Cardiac muscle cell (in vitro differentiated cells and primary cell): ENCODE measurements at places on chromosomes 16 and 17. TPM values are rescaled to one million over a fixed set of nuclear protein-coding genes. Genes with fewer than 3 reads are reported as not detected.

DNA sequence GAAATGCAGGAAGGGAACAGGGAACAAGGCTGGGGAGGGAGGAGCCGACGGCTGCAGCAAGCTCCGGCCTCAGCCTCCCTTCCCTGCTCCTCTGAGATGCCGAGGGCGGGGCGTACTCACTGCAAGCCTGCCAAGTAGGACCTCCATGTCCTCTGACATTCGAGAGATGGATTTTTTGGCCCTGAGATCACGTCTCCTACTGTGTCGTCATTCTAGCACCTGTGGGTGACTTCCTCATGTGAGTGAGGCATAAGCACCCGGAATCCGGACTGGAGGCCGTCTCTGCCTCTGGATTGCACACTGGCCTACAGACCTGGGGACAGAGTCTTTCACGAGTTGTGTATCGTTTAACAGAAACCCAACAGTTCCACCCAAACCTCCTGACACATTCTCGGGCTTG, 14.5 kb downstream of the MRM3 start:
- H3K36me3 ChIP-seq = peaks cover 14% of the 10 kb centered on the region
- no peak overlapping the region for H3K4me3 ChIP-seq
- H3K4me1 ChIP-seq = no peaks in the 10 kb centered on the region
- H3K27me3 ChIP-seq = no peaks in the 10 kb centered on the region

DNA sequence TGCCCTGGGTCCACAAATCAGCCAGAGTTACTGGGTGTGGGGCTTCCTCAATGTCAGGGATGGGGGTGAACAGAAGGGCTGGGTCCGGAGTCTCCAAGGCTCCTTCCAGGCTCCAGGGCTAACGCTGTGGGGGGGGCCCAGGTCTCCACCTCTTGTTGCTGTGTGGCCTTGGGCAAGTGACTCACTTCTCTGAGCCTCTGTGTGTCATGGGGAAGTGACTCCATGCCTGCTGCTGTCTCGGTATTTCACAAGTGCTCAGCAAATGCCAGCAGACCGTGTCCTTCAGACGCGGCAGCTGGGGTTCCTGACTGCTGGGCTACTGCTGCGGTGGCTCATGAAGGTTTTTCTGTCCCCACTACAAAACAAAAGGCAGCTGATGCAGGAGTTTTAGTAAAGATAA, 26.6 kb downstream of the JPH3 start:
- H3K4me3 ChIP-seq = no peak overlapping the region
- DNase-seq = peak; percentile 3
- no peaks in the 10 kb centered on the region for H3K27me3 ChIP-seq
- no peaks in the 10 kb centered on the region for H3K36me3 ChIP-seq

DNA sequence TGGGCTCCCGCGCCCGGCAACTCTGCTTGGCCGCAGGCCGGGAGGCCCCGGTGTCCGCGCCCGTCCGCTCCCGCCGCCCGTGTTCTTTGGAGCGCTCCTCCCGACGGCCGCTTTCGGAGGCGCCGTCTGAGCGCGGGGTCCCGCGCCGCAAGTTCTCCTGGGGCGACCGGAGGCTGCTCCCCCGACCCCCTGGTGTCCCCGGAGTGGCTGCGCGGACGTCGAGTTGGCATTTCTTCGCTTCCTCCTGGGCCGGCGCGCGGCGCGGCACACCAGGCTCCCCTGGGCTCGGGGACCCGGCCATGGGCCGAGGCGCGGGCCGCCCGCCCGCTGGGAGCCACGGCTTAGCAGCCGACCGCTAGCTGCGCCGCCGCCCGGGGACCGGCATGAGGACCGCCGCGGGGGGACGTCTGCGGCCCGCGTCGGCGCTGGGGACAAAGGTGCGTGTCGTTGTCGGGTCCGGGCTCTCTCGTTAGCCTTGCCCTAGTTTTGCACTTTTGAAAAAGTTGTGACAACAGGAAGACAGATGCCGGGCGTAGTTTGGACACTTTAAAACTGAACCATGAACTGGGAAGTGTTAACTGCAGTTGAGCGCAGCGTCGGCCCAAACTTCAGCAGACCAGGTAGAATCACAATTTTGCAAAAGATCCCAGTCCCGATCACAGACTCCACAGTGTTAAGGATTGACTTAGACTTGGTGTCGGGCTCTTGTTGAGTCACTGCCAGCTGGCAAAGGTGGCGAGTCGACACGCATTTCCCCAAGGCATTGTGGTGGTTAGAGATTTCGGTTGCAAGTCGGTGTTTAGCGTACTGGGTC, 700 bp downstream of the UBN1 start:
- peaks cover 22% of the 10 kb centered on the region for H3K36me3 ChIP-seq
- H3K4me1 ChIP-seq = peaks cover 31% of the 10 kb centered on the region
- no peaks in the 10 kb centered on the region for H3K27me3 ChIP-seq
- DNase-seq = peak; percentile 79

DNA sequence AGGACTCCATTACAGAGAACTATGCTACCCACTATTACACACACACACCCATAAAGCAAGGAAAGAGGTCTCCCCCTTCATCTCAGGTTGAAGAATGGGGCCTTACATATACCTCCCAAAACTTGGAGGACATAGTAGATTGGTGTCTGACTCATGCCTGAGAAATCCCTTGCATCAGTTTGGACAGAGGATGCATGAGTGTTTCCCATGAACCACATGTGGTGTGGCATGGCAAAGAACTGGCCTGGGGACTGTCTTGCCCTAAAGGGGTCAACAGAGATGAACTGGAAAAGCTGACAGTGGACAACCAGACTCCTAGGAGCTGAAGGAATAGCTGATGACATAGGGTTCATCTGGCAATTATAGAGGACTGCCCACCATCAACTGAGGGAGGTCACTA, 54.0 kb downstream of the DYNLRB2 start:
- H3K27me3 ChIP-seq = no peaks in the 10 kb centered on the region
- no peaks in the 10 kb centered on the region for H3K36me3 ChIP-seq
- H3K4me3 ChIP-seq = no peak overlapping the region
- H3K27ac ChIP-seq = no peak overlapping the region
- DNase-seq = no peak
- no peaks in the 10 kb centered on the region for H3K4me1 ChIP-seq

GRCh38 chr16:56849690-56850680, 15.0 kb upstream of the SLC12A3 start:
- no peak for DNase-seq
- H3K36me3 ChIP-seq = peaks cover 5% of the 10 kb centered on the region
- no peaks in the 10 kb centered on the region for H3K4me1 ChIP-seq
- H3K27me3 ChIP-seq = no peaks in the 10 kb centered on the region
- H3K4me3 ChIP-seq = no peak overlapping the region
- H3K27ac ChIP-seq = no peak overlapping the region

DNA sequence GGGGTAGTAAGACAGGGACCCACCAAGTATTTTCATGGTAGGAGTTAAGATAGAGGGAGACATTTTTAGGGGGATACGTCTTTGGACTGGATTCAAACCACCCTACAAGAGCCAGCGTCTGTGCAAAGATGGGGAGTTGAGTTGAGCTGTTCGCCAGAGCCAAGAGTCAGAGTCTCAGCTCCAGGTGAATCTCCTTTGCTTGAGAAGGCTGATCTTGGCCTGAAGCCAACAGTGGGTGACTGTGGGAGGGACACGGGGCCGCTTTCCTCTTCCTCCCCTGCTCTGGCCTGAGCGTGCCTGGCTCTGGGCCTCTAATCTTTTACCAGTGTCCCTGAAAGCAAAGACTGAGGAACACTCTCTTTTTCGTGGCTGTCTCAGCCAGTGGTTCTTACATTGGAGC, 5.4 kb downstream of the TLE7 start:
- no peak overlapping the region for H3K27ac ChIP-seq
- H3K27me3 ChIP-seq = peaks cover 11% of the 10 kb centered on the region
- no peak for DNase-seq
- no peak overlapping the region for H3K4me3 ChIP-seq
- H3K4me1 ChIP-seq = no peaks in the 10 kb centered on the region
- no peaks in the 10 kb centered on the region for H3K36me3 ChIP-seq

DNA sequence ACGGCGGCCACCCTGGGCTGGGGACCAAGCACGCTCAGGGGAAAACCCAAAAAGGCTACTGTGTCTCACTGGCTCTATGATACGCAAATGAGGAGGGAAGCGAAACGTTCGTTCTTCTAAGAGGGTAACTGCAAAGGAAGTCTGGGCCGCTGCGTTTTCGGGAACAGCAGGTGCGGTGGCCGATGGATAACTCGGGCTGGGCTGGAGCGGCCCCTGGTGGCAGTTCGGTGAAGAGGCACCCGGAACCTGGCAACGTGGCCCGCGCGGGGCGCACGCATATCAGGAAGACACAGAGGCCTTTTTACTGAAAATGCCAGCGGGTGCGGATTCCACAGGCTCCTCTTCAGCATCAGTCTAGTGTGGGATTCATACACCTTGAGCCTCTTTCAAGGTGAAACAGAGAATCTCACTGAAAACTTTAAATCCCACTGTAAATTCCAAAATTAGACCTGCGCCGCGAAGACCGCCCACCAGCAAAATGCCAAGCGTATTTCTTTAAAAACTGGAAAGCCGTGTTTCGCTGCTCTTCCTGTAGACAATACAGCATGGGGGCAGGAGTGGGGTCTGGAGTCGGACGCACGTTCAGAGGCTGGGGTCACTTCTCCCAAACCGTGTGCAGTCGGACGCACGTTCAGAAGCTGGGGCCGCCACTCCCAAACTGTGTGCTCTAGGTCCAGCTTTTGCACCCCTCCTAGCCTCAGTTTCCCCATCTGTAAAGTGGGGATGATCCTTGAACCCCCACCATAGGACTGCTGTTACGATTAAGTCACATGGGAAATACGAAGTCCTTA, 44.4 kb upstream of the METTL9 start:
- H3K36me3 ChIP-seq = no peaks in the 10 kb centered on the region
- DNase-seq = peak; percentile 91
- no peaks in the 10 kb centered on the region for H3K4me1 ChIP-seq
- no peak overlapping the region for H3K4me3 ChIP-seq
- peaks cover 9% of the 10 kb centered on the region for H3K27me3 ChIP-seq

GRCh38 chr17:40320756-40321523, 12.0 kb downstream of the RARA start:
- no peak for DNase-seq
- H3K27ac ChIP-seq = no peak overlapping the region

DNA sequence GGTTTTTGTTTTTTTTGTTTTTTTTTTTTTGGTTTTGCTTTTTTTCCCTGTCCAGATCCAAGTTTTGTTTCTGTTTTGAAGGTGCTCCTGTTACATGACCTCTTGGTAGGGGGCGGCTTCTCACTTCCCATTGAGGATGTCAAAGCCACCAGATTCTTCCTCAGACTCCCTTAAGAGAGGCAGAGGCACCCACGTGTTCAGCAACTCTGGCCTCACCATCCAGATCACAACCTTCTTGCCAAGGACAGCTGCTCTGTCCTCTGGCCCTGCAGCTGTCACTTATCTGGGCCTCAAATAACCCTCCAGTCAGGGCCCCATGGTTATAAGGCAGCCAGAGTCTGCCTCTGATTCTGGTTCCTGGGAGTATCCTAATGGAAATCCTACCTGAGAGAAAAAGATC, 208.5 kb downstream of the STX8 start:
- no peaks in the 10 kb centered on the region for H3K36me3 ChIP-seq
- peaks cover 9% of the 10 kb centered on the region for H3K4me1 ChIP-seq
- DNase-seq = no peak
- H3K27me3 ChIP-seq = no peaks in the 10 kb centered on the region
- H3K4me3 ChIP-seq = no peak overlapping the region

- peak; percentile 82 for DNase-seq
- no peak overlapping the region for H3K27ac ChIP-seq
- no peaks in the 10 kb centered on the region for H3K4me1 ChIP-seq
- no peaks in the 10 kb centered on the region for H3K36me3 ChIP-seq
Observed at GRCh38 chr16:728131-728889, 1.4 kb downstream of the HAGHL start.

DNA sequence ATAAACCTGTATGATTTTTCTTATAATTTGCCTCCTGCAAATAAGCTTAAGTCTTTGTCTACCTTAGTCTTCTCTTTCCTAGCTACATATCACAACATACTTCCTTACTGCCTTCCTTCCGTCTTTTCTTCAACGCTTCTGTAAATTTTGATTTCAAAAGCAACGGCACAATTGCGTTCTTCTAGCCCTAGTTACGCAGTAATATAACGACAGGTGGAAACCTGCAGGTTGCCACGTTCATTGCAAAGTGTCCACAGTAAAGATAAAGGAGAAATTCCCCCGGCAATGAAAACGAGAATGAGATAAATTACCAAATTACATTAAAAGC, 546 bp upstream of the PSMD7 start:
- H3K27ac ChIP-seq = peak overlapping the region; percentile 97
- no peak for DNase-seq
- peaks cover 4% of the 10 kb centered on the region for H3K4me1 ChIP-seq
- H3K4me3 ChIP-seq = peak overlapping the region; percentile 75
- H3K27me3 ChIP-seq = no peaks in the 10 kb centered on the region
- peaks cover 21% of the 10 kb centered on the region for H3K36me3 ChIP-seq

DNA sequence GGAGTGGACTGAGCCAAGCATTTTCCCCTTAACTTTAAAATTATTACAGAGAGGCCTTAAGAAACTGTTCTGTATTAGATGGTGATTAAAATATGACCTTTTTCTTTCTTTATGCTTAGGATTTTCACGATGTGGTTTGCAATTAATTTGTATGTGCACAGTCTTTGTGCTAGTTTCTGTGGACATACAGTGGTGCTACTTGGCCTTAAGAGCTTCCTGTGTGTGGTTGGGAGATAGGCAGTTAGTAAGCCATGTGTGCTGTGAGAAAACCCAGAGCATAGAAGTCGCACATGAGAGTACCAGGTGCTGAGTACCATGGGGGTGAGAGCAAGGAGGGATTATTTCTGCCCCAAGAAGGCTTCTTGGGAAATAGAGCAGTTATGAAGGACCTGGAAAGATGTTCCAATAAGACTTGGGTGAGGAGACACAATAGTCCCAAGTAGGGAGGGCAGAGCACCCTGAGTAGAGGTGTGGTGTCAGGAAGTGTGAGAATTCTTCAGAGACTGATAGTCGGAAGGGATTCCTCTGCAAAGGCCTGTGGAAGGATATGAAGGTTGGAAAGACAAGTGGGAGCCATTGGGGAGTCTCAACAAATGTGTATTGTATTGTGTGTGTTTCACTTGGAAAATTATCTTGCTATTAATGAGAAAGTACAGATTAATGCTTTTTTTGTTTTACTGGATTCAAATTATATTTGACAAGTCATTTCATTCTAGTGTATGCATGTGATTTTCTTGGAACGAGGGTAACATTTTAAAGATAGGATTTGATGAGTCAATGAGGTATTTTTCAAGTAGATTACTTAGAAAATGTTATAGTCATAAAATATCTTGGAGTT, 239.9 kb downstream of the PRKCA start:
- H3K4me3 ChIP-seq = no peak overlapping the region
- peak; percentile 89 for DNase-seq

- no peak overlapping the region for H3K4me3 ChIP-seq
- DNase-seq = peak; percentile 6
- peaks cover 12% of the 10 kb centered on the region for H3K4me1 ChIP-seq
- no peaks in the 10 kb centered on the region for H3K27me3 ChIP-seq
Observed at GRCh38 chr17:9356488-9356911, 219.1 kb downstream of the STX8 start.

The DRC7 gene
- 0.83 and 1.2 TPM in 2 replicates for total RNA-seq

The ZNF200 gene
- 12.9 and 13.8 TPM in 2 replicates for total RNA-seq

The INTS2 gene
- total RNA-seq = 9.5 and 12.9 TPM in 2 replicates

The KRT14 gene
- total RNA-seq = not detected in 2 replicates

The CSH2 gene
- not detected in 2 replicates for total RNA-seq

The FNDC8 gene
- total RNA-seq = not detected in 2 replicates

The CENPT gene
- total RNA-seq = 42.1 and 61.8 TPM in 2 replicates

The PERCC1 gene
- 0.18 TPM in 1 of 2 replicates, not detected in the other for total RNA-seq

The PLXDC1 gene
- total RNA-seq = 8.4 and 25.0 TPM in 2 replicates
